Activated naive CD8-positive, alpha-beta T cell treated with anti-CD3 and anti-CD28 coated beads, Interleukin-2, amount 10 ng/mL, durations not matched to agents 7 days and 5 days (primary cell): ENCODE measurements at places on chromosomes 13 and 19. TPM values are rescaled to one million over a fixed set of nuclear protein-coding genes. Genes with fewer than 3 reads are reported as not detected.

ATP8B3 gene
- total RNA-seq: 18.6 TPM

KIR3DL2 gene
- total RNA-seq: 0.36 TPM

MEX3D gene
- 7.0 TPM for total RNA-seq

ZNF222 gene
- 7.8 TPM for total RNA-seq

CYP4F12 gene
- total RNA-seq: 3.1 TPM

PLA2G4C gene
- 0.72 TPM for total RNA-seq

RFPL4AL1 gene
- not detected for total RNA-seq

ZNF540 gene
- total RNA-seq: 7.7 TPM

METTL21C gene
- total RNA-seq: not detected

CNFN gene
- total RNA-seq: not detected

CYP2F1 gene
- not detected for total RNA-seq

ENOX1 gene
- not detected for total RNA-seq

RXFP2 gene
- not detected for total RNA-seq

ZNF575 gene
- total RNA-seq: 3.9 TPM

KLF12 gene
- total RNA-seq: 50.5 TPM

TLE2 gene
- 5.0 TPM for total RNA-seq

SWSAP1 gene
- 3.3 TPM for total RNA-seq

PLK5 gene
- total RNA-seq: not detected

OR7C1 gene
- total RNA-seq: not detected

CAPN12 gene
- 22.7 TPM for total RNA-seq

ASPDH gene
- total RNA-seq: not detected

KCNRG gene
- total RNA-seq: 0.77 TPM

OR7C2 gene
- not detected for total RNA-seq

MRPL54 gene
- total RNA-seq: 68.9 TPM

CEACAM16 gene
- not detected for total RNA-seq

FBXO27 gene
- total RNA-seq: not detected

PLIN5 gene
- 0.37 TPM for total RNA-seq

LRRC8E gene
- total RNA-seq: not detected

TNNI3 gene
- total RNA-seq: not detected

PLIN4 gene
- total RNA-seq: 0.06 TPM

KRTDAP gene
- total RNA-seq: not detected

ZNF846 gene
- total RNA-seq: 21.1 TPM

ZNF709 gene
- total RNA-seq: 5.0 TPM
